ENCODE measurements at places on chromosomes 11 and 22. TPM values are rescaled to one million over a fixed set of nuclear protein-coding genes. Genes with fewer than 3 reads are reported as not detected.

DNA sequence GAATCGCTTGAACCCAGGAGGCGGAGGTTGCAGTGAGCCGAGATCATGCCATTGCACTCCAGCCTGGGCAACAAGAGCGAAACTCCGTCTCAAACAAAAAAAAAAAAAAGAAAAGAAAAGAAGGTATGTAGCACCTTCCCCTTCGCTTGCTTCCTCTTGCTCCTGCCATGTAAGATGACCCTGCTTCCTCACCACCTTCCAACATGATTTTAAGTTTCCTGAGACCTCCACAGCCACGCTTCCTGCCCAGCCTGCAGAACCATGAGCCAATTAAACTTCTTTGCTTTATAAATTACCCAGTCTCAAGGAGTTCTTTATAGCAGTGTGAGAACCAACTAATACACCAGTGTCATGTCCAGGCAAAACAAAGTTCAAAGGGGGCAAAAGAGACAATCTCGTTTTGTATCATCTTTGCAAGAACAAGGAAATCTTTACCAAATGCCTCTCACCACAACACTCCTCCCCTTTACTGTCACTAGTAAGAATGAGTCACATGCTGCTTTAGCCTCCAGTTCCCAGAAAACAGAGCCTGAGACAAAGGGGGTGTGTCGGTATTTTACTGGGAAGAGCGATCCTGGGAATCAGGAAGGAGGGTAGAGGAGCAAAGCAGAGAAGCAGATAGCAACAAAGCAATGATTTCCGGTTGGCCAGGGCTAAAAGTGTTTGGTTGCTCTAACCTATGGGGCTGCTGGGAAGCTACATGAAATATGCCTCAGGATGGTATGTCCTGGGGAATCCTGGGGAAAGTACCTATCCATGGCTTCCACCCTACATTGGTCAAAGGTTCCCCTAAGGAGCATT lies 10.5 kb upstream of the MCHR1 start:
- H3K4me1 ChIP-seq: peaks cover 26% of the 10 kb centered on the region
- H3K36me3 ChIP-seq: peaks cover 2% of the 10 kb centered on the region
- no peaks in the 10 kb centered on the region for H3K27me3 ChIP-seq
- DNase-seq: peak; percentile 72

DNA sequence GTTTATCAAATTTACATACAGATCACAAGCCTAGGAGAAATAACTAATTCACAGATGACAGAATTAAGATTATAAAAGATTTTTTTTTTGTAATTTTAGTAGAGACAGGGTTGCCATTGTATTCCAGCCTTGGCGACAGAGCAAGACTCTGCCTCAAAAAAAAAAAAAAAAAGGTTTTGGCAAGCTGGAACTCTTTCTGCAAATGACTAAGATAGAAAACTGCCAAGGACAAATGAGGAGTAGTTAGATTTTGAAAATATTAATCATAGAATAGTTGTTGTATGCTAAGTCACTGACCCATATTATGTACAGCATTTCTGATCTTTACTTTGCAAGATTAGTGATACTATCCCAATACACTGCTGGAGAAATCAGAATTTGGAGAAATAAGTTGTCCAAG lies 99.2 kb downstream of the C11orf65 start:
- DNase-seq: no peak
- peaks cover 39% of the 10 kb centered on the region for H3K36me3 ChIP-seq
- no peak overlapping the region for H3K4me3 ChIP-seq
- no peaks in the 10 kb centered on the region for H3K27me3 ChIP-seq
- peaks cover 2% of the 10 kb centered on the region for H3K4me1 ChIP-seq
- H3K27ac ChIP-seq: no peak overlapping the region

DNA sequence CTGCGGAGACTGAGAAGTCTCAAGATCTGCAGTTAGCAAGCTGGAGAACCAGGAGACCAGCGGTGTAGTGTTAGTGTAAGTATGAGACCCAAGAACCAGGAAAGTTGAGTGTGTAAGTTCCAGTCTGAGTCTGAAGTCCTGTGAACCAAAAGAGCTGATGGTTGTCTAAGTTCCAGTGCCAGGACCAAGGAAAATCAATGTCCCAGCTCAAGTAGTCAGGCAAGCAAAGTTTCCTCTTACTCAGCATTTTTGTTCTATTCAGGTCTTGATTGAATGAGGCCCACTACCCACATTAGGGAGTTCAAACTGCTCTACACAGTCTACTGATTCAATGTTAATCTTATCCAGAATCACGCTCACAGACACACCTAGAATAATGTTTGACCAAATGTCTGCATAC lies 11.0 kb downstream of the USP28 start:
- peaks cover 34% of the 10 kb centered on the region for H3K4me1 ChIP-seq
- no peak for DNase-seq

The COMMD9 gene
- 39.0 TPM for total RNA-seq

The CCDC116 gene
- 0.51 TPM for total RNA-seq

DNA sequence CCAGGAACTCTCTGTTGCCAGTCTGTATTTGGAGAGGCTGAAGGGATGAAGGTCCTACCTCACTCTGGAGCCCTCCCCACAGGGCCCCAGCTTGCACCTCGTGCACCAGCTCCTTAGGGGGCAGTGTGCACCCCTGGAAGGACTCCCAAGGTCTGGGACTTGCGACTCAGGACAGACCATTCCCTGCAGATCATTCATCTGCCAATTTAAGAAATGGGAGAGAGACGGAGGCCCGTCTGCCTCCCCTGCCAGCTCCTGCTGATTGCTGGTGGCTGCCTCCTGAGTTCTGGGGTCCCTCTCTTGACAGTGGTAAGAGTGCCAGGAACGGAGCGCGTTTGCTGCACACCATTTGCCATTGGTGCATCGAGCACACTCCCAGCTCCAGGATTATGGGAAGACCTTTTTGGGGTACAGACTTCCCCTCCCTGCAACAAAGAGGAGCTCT lies 27.4 kb upstream of the MALAT1 start:
- H3K27me3 ChIP-seq: no peaks in the 10 kb centered on the region
- H3K36me3 ChIP-seq: peaks cover 3% of the 10 kb centered on the region
- peak overlapping the region; percentile 75 for H3K4me3 ChIP-seq
- H3K4me1 ChIP-seq: peaks cover 33% of the 10 kb centered on the region

GRCh38 chr22:38403812-38404211 lies 51.2 kb downstream of the KCNJ4 start:
- no peak overlapping the region for H3K4me3 ChIP-seq
- peaks cover 26% of the 10 kb centered on the region for H3K27me3 ChIP-seq
- DNase-seq: no peak

- no peaks in the 10 kb centered on the region for H3K4me1 ChIP-seq
- peaks cover 11% of the 10 kb centered on the region for H3K27me3 ChIP-seq
- H3K4me3 ChIP-seq: no peak overlapping the region
- H3K27ac ChIP-seq: no peak overlapping the region
- no peak for DNase-seq
These were observed 73.4 kb downstream of the WNT7B start for GRCh38 chr22:45903355-45904135.

- H3K4me3 ChIP-seq: no peak overlapping the region
- H3K27ac ChIP-seq: no peak overlapping the region
- no peak for DNase-seq
- H3K36me3 ChIP-seq: no peaks in the 10 kb centered on the region
These were observed 42.9 kb downstream of the LINC01488 start for GRCh38 chr11:69524291-69524882.

DNA sequence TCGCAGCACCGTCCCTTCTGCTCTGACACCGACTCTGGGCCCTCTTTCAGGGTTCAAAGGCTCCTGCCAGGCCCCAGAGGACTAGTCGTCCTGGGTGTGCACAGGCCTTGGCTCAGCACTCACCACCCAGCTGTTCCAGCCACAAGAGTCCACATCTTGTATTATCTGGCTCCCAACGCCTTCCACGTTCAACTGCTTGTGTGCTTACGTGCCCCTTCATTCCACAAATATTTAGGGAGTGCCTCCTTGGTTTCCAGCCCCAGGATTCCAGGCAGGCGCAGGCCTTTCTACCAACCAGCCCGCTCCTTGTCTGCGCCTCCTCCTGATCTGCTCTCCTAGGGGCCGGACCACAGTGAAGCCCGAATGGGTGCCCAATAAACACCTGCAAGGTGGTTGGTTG lies 70.9 kb downstream of the SCUBE1 start:
- DNase-seq: no peak
- H3K4me1 ChIP-seq: peaks cover 10% of the 10 kb centered on the region
- H3K4me3 ChIP-seq: no peak overlapping the region

The PHOX2A gene
- total RNA-seq: not detected

The KCNA4 gene
- total RNA-seq: not detected

GRCh38 chr11:107999759-108000455 lies 8.8 kb upstream of the CUL5 start:
- peaks cover 20% of the 10 kb centered on the region for H3K27me3 ChIP-seq
- no peak overlapping the region for H3K27ac ChIP-seq
- no peaks in the 10 kb centered on the region for H3K36me3 ChIP-seq
- H3K4me1 ChIP-seq: no peaks in the 10 kb centered on the region
- no peak overlapping the region for H3K4me3 ChIP-seq

The CHRM4 gene
- total RNA-seq: 0.84 TPM

The RIC3 gene
- total RNA-seq: 7.2 TPM

The GGTLC2 gene
- total RNA-seq: not detected

The TBC1D22A gene
- 41.0 TPM for total RNA-seq

The FAM180B gene
- 0.19 TPM for total RNA-seq

- no peak overlapping the region for H3K4me3 ChIP-seq
- peaks cover 7% of the 10 kb centered on the region for H3K4me1 ChIP-seq
- no peaks in the 10 kb centered on the region for H3K27me3 ChIP-seq
- no peak overlapping the region for H3K27ac ChIP-seq
- H3K36me3 ChIP-seq: peaks cover 51% of the 10 kb centered on the region
These were observed 23.4 kb upstream of the GPR83 start for GRCh38 chr11:94424662-94425061.

DNA sequence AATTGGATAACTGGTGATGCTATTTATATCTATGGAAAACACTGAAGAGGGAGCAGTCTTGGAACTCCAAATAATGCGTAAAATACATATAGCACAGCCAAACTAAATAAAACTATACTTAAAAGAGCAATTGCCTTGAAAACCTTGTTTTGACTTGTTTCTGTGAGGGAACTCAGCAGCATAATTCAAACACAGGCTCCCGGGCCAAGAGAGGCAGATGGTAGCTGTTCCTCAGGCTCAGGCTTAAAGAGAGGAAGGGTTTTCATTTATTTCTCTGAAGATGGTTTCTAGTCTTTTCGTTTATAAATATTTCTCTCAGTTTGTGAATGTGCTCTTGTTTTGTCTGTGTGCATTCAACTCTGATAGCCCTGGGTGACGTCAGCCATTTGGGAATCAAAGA lies 82.4 kb downstream of the FANCF start:
- H3K36me3 ChIP-seq: no peaks in the 10 kb centered on the region
- no peaks in the 10 kb centered on the region for H3K4me1 ChIP-seq
- H3K27ac ChIP-seq: no peak overlapping the region
- H3K4me3 ChIP-seq: no peak overlapping the region
- H3K27me3 ChIP-seq: peaks cover 2% of the 10 kb centered on the region

DNA sequence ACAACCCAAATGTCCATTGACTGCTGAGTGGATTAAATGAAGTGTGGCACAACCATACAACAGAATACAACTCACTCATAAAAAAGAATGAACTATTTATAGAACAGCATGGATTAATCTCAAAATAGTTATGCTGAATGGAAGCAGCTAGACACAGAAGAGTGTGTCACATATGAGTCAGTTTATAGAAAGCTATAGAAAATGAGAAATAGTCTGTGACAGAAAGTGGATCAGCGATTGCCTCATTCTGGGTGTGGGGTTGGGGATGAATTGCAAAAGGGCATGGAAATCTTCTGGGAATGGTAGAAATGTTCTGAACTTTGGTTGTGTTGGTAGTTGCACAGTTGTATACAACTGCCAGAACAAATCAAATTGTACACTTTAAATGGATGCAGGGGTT lies 37.4 kb downstream of the PRR5L start:
- H3K36me3 ChIP-seq: no peaks in the 10 kb centered on the region
- no peak overlapping the region for H3K4me3 ChIP-seq
- no peak overlapping the region for H3K27ac ChIP-seq
- H3K27me3 ChIP-seq: peaks cover 28% of the 10 kb centered on the region
- H3K4me1 ChIP-seq: peaks cover 6% of the 10 kb centered on the region
- DNase-seq: no peak

The OR56A5 gene
- not detected for total RNA-seq

The MRPL16 gene
- 97.4 TPM for total RNA-seq

GRCh38 chr22:44497218-44497904 lies 672 bp downstream of the RTL6 start:
- peaks cover 19% of the 10 kb centered on the region for H3K4me1 ChIP-seq
- peak overlapping the region; percentile 24 for H3K4me3 ChIP-seq
- peak overlapping the region; percentile 63 for H3K27ac ChIP-seq
- H3K36me3 ChIP-seq: peaks cover 2% of the 10 kb centered on the region
- no peak for DNase-seq

The RIBC2 gene
- total RNA-seq: 12.4 TPM

GRCh38 chr22:31639436-31640039 lies 22.5 kb downstream of the PISD start:
- H3K36me3 ChIP-seq: peaks cover 11% of the 10 kb centered on the region
- no peaks in the 10 kb centered on the region for H3K27me3 ChIP-seq
- H3K4me1 ChIP-seq: peaks cover 29% of the 10 kb centered on the region
- DNase-seq: no peak
- no peak overlapping the region for H3K4me3 ChIP-seq

DNA sequence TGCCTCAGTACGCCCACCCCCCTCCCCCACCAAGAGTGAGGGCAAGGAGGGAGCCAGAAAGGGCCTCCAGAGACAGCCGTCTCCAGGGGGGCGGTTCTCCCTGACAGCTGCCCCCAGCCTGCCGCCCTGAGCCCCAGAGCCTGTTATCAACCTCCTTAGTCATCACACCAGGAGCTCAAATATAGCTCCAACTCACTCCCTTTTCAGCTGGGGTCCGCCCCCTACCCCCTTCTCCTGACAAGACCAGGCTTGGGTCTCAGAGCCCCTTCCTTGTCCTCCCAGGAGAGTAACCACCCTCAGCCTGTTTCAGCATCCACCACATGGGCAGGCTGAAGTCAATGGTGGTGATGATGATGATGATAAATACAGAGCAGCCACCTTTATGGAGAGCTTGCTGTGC lies 2.5 kb upstream of the INPP5J start:
- H3K4me1 ChIP-seq: no peaks in the 10 kb centered on the region
- H3K27me3 ChIP-seq: no peaks in the 10 kb centered on the region
- no peak overlapping the region for H3K4me3 ChIP-seq
- DNase-seq: no peak
- no peaks in the 10 kb centered on the region for H3K36me3 ChIP-seq
- H3K27ac ChIP-seq: no peak overlapping the region

- peak overlapping the region; percentile 96 for H3K27ac ChIP-seq
- H3K27me3 ChIP-seq: no peaks in the 10 kb centered on the region
- no peak for DNase-seq
- H3K4me1 ChIP-seq: peaks cover 29% of the 10 kb centered on the region
- H3K36me3 ChIP-seq: peaks cover 29% of the 10 kb centered on the region
These were observed 472 bp downstream of the UBXN1 start for GRCh38 chr11:62678433-62678769.

DNA sequence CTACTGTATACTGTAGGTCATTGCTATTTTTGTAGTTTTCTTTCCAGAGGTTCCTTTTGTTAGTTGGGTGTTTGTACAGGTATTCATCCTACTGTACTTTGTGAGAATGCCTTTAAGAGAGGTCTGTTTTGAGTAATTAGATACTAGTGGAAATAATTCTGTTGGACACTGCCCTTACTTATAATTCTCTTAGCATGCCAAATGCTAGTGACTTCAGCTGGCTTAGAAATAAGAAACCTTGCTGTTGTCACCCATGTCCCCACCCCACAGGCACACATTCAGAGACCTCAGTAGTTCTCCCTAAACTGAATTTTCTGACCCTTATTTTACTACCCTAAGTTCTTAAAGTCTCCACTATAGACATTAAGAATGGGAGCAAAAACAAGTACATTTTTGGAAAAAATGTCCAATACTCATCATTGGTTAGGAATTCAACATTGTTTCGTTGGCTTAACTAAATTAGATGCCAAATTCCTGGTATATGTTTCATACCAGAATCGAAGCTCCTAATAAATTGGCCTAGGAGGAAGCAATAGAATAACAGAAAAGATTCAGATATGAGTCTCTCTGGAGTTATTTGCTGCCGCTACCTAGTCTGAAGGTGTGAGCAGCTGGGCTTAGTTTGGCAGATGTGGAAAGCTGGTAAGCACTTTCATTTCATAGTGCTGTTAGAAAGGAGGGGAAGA lies 28.4 kb downstream of the ZNF143 start:
- H3K36me3 ChIP-seq: peaks cover 25% of the 10 kb centered on the region
- DNase-seq: no peak

Measured in activated CD4-positive, alpha-beta T cell treated with anti-CD3 and anti-CD28 coated beads, Interleukin-2, amount 10 ng/mL, durations not matched to agents 24 days and 14 days (primary cell).